ENCODE measurements at places on chromosomes 4 and X.
A peak's percentile ranks its signal among the peaks of the same experiment; 100 is the strongest.

- DNase-seq = no peak
Measured at GRCh38 chrX:69031181-69031580, 134.1 kb downstream of the PJA1 start.

- no peak for DNase-seq
Measured at GRCh38 chr4:98861100-98861884, 67.6 kb downstream of the EIF4E start.

DNA sequence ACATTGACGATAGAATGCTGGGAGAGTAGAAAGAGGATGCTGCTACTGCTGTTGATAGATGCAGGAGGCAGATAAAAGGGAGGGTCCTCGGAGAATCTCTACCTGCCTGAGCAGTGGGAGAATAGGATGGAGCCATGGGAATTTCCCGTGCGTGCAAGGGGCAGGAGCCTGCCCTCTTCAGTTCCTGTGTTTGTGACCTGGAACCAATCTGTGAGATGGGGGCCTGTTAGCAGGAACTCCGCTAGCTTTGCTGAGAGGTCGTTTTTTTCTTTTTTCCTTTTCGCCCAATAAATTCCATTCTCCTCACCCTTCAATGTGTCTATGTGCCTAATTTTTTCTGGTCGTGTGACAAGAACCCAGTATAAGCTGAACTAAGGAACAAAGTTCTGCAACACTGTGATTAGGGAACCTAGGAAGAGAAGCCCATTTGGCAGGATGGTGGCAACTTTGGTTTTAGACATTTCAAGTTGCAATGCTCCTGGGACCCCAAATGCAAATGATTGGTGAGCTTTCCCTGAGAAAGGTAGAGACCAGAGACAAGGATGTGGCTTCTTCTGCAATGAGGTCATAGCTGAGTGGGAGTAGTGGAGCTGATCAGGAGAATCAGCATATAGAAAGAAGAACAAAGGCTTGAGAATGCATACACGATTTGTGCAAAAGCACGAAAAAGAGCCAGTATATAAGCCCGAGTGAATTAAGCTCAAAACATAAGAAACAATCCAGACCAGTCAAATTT, 23.9 kb downstream of the SLC39A8 start:
- no peak for DNase-seq

DNA sequence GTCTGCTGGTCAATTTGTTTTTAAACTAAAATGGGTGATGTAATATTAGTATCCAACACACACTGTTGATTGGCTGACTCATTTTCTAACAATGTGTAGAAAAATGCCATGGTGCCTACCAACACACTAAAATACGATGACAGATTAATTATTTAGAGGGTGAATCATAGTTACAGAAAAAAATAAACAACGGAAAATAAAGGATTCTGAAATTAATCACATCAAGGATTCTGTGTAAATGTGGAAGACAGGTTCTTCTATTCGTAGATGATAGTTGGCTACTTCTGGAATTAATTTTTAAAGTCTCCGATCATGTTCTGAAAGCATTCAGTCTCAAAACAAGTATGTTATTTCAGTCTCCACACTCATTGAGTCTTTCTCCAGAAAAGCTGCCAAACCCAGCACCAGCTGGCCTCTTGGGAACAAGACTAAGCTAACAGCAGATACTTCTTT, 8.2 kb upstream of the IQCM start:
- DNase-seq = no peak

DNA sequence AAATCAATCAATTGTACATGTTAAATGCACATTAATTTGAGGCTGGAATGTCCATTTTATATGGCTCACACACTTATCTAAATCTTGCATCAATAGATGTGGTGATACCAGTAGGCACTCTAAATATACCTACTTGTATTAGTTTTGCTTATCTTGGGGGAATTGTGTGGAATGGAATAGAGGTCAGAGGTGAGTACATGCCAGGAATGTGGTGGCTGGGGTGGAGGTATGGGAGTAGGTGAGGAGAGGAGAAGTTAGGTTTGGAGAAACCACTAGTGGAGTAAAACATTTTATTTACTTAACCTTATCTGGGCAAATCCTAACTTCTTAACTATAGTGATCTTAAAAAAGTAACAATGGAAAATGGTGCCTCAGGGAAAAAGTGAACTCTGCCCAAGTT, 163.1 kb downstream of the ATG4A start:
- no peak for DNase-seq

DNA sequence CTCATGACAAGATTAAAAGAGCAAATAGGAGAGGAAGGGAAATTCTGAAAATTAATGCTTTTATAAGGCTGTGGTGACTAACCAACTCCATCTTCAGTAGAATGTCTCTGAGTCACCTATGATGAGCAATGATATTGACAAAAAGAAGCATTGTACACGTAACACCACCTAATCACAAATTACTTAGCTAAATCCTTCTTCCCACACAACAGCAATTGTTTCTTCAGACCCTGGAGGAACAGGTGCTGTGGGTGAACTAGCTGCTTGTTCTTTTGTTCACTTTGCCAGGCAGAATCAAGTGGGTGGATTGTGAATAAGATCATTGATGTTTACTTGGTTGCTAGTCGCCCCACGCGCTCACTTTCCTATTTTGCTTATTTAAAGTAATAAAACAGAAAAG, 315.5 kb downstream of the CAMK2D start:
- DNase-seq = no peak

- DNase-seq = no peak
Measured at GRCh38 chr4:152245680-152246079, 290.2 kb downstream of the FBXW7 start.

- peak; percentile 67 for DNase-seq
Measured at GRCh38 chrX:71618303-71618721, at the start of gene CXCR3. Gene CXCR3, minus strand, starts transcription at chrX:71618511. Its CDS starts 62 bp downstream, at chrX:71618449.

GRCh38 chr4:6280365-6280996, 10.8 kb downstream of the WFS1 start:
- no peak for DNase-seq

GRCh38 chr4:59457576-59457975, 1742.5 kb upstream of the ADGRL3 start:
- DNase-seq = no peak

DNA sequence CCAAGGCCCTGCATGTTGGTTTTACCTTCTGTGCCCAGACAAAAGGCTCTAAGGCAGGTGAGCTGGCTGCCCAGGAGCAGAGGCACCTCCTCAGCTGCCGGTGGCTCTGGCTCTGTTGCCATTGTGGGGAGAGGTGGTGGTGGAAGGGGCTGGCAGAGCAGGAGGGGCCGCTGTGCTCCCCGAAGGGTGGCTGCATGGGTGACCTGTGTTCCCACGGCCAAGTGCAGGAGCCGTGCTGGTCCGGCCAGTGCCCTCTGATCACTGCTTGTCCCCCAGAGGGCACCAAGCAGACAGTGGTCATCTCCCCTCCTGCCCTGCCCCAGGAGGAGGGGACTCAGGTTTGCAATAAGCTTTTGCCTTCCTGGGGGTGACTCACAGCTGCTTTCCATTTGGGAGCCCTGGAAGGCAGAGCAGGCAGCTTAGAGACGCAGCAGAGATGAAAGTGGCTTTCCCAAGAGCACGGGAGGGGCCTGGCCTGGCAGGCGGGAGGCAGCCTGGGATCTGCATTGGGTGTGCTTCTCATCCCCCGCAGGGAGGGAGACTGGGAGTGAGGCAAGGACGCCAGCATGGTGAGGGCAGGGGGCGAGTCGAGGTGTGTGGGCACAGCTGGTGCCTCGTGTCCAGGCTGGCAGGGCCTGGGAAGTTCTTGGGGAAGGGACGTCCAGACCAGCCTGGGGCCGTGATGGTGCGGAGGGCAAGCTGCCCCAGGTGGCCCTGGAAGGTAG, 28.7 kb downstream of the DOK7 start:
- no peak for DNase-seq

DNA sequence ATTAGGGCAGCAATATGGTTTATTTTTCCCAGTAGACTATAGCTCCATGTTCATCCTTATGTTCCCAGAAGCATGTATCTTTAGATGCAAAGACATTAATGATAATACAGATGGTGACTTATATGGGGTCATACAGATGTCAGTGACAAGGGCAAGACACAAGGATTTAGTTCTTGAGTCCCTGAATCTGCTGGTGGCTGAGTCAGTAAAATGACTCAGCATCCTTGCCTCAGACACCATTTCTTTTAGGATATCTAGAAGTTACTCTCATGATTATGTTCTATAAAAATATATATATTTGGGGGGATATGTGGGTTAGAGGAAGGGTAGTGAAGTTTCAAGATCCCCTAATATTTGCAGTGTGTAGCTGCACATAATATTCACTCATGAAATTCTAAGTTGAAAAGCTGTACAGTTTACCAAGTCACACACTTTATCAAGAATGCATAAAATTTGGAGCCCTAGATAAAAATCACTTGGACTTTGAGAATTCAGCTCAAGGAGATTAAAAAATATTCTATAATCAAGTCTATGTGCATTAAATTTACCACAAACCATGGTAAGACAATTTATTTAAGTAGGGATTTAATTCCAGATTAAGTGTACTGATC, 101.9 kb downstream of the LNX1 start:
- DNase-seq = no peak

- no peak for DNase-seq
Measured at GRCh38 chr4:29002151-29002550, 1718.0 kb upstream of the PCDH7 start.

DNA sequence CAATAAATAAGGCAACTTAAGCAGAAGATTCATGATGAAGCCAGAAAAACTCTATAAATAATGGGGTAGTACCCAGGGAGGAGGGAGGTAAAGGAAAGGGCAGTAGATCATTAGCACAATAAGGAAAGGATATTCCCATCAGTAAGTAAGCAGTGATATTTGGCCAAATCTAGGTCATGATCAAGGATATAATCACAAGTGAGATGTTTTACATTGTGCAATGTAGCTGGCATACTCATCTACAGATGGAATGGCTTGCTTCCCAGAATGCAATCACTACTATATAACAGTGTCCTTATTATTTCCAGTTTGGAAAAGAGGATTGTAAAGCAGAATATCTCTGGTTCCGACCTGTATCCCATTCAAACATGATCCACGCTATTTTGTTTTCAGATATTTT, 483.4 kb downstream of the RPA4 start:
- no peak for DNase-seq

DNA sequence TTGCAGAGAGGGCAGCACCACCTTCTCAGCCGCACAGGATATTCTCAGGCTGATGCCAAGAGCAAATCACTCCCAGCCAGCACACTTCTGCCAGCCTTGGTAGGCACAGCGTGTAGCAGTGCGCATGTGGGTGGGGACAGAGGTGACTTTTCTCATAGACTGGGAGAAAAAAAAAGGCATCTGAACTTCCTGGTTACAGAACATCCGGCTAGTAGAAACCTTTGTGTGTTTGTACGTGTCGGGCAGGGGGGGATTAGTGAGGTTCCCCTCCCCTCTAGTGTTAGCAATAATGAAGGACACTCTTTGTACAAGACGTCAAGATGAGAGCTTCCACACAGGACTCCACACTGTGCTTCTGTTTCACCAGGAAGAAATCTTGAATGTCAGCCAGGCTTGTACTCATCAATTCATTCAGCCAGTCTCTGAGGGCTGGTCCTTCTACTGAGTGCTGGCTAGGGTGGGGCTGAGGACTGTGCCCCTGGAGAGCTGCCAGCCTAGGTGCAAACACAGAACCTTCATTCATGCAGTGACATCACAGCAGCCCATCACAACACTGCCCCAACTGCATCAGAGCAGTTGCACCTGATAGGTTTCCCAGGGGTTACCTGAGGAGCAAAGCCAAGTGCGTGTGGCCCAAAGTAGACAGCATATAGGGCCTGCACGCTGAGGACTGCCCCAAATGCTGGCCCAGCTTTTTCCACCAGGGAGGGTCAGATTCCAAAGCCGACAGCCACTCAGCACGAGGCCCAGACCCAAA, 34.7 kb downstream of the SLC25A5 start:
- DNase-seq = peak; percentile 5

DNA sequence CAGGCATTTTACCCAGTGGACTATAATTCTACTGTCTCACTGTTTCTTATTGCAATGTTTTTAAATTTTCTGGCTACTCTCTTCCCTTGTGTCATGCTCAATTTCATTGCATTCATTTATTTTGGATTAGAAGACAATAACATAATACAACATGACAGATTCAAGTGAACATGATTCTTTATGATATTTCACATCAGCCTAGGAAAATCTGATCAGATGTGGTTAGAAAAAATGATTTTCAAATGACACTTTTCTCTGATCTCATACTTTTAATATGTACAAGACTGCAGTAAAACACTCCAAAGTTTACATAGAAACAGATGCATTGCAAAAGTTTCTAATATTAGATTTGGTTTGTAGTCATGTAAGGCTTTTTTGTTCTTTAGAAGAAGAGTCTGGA, 586.0 kb downstream of the ACTRT1 start:
- no peak for DNase-seq

- no peak for DNase-seq
Measured at GRCh38 chr4:86626066-86626465, 32.0 kb downstream of the PTPN13 start.

GRCh38 chrX:47175588-47175980, 18.0 kb upstream of the UBA1 start:
- no peak for DNase-seq

DNA sequence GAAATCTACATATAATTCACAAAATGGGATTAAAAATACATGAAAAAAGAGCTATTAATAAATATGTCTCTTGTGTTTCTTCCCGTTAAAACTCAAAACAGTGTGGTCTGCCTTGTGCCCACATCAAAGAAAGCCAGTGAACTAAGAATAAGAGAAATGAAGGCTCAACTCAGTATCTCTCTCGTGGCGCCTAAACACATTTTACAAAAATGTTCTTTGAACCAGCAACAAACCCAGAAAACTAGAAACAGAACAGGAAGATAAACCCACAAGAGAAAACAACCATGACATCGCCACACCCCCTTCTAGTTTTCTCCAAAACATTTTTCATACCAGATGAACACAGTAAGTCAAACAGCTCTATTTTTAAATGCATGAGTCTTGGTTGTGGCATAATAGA, 130.1 kb downstream of the DCHS2 start:
- DNase-seq = no peak

DNA sequence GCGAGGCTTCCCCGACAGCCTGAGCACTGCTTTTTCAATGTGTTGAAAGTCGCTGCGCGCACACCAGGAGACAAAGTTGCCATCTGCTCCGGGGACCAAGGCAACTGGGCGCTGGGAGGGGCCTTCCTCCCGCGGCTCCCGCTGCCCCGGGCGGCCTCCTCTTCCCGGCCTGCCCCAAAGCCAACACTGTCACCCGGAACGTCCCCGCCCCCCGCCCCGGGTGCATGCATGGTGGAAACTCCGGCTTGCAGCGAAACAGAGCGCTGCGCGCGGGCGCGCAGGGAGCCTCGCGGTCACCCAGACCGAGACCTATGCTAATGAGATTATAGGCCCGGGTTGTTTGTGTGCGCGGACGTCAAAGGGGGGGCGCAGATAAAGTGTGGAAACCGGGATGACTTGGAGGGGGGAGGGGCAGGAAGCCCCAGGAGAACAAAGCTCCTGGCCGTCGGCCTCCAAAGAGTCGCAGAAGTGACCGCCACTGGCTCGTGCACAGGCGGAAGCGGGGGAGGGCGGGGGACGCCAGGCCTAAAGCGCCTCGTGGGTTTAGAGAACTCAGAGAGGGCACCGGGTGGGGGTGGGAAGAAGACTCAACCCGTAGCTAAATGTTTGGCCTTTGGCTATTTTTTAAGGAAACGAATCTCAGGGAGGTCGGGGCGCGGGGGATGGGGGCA, 88.8 kb downstream of the BCOR start:
- DNase-seq = no peak

Measured in activated gamma-delta T cell treated with Interleukin-2 at 50 U/mL for 16 hours (primary cell).